ENCODE measurements at places on chromosomes 16 and 17.

DNA sequence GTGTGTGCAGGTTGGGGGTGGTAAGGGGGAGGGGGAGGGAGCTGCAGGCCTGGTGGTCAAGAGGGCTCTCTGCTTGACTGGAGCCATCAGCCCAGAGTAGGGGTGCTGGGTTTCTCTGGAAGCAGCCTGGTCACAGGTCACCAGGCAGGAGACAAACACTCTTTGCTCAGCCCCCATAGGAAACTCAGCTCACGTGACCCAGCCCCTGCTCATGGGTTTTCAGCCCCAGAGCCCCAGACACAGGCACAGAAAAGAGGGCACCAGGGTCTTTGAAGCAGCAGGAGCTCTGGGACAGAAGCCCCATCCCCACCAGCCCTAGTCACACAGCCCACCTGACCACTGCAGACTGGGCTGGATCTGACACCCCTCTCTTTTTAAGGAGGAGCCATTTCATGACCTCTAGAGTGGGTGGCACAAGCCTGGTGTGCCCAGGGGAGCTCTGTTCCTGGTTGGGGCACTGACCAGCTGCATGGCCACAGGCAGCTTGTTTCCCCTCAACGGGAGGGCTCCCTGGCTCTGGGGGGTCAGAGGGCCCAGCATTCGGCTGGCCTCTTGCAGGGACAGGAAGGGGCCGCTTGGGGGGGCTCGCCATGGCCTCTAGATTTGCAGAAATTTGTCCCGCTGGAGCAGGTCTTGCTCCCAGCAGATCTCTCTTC, 13.8 kb upstream of the CD79B start:
- no peak for DNase-seq

GRCh38 chr16:58471209-58471975, 28.6 kb upstream of the NDRG4 start:
- DNase-seq: no peak

DNA sequence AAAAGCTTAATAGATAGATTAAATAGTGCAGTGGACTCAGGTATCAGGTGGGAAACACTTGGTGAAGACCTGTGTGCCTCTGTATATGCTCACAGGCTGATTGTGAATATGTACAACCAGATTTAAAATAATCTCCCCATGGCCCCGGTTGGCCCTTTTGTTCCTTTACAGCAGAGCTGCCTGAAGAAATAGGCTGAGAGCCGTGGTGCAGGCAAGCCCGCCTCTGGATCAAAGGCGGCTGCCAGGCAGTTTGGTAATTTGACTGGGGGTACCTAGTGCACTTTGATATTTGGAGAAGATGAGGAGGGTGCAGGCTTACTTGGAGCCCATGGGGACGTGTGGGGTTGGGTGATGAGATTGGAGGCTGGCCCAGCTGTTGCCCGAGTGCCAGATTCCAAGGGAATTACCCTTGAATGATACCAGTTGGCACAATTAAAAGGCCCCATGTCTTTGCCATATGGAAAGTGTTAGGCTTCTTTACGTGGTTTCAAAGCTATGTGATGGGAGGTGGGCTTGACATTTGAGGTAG, 5.0 kb downstream of the NKD1 start:
- DNase-seq: no peak

GRCh38 chr17:39939588-39940419, 12.3 kb downstream of the LRRC3C start:
- DNase-seq: no peak

GRCh38 chr17:30377574-30378240, 1.0 kb upstream of the CPD start:
- DNase-seq: no peak

- DNase-seq: no peak
Observed at GRCh38 chr16:70250748-70251628, 752 bp downstream of the EXOSC6 start.

DNA sequence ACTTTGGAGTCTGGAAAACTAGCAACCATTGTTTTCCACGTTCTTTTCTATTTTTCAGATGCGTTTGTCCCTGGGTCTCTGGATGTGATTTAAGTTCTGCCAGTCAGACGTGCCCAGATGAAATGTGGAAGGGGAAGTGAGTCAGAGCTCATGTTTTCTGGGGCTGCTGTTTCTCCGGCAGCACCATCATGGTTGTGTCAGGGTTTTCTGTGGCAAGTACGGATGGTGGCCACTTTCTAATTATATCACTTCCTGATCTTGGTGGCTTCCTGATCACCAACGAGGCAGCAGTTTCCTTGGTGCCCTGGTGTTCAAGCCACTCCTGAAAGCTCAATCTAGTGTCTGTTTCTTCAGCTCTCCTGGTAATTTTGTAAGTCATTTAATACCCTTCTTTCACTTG, 31.4 kb upstream of the PMFBP1 start:
- no peak for DNase-seq

- no peak for DNase-seq
Observed at GRCh38 chr17:62794666-62794971, 13.5 kb downstream of the MARCHF10 start.

- peak; percentile 23 for DNase-seq
Observed at GRCh38 chr16:73949574-73950320, 346.9 kb upstream of the PSMD7 start.

DNA sequence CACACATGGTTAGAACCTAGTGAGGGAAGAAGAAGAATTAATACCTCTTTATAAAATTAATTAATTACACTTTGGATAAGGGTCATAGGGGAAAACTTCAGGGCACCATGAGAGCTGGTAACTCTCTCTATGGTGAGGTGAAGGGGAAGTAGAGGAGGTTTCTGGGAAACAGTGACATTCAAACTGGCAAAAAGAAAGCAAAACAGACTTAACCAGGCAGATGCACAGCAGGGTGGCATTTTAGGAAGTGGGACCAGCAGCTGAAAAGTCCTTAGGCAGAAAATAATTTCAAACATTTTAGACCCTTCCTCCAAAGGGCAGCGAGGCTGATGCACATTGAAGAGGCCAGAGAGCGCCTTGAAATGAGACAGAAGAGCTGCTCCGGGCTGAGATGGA, 157.8 kb downstream of the CDH13 start:
- DNase-seq: no peak

DNA sequence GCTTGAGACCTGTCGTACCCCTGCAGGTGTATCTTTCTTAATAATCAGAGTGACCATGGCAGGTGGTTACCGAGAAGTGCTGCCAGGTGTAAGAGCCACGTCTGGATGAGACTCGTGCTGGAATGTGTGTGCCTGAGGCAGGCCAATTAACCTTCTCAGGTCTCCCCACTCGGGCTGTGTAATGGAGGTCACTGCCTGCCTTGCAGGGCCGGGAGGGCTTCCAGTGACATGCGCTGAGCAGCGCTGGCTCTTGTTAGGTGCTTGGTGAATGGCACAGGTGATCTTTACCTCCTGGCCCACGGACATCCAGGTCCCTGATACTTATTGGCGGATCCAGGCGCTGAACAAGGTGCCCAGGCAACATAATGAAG, 4.6 kb upstream of the GSE1 start:
- DNase-seq: no peak

DNA sequence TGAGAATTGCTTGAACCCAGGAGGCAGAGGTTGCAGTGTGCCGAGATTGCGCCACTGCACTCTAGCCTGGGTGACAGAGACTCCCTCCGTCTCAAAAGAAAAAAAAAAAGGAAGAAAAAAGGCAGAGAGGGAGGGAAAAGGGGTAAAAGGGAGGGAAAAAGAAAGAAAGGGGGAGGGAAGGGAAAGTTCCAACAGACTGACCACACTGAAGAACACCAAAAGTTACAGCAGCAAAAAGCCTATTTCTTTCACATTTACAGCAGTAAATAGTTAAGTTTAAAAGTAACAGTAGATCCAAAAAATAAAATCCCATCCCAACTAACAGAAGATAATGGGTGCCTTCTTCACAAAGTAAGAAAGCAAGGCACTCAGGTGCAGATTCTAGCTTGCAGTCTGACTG, 36.9 kb upstream of the C17orf78 start:
- DNase-seq: no peak

DNA sequence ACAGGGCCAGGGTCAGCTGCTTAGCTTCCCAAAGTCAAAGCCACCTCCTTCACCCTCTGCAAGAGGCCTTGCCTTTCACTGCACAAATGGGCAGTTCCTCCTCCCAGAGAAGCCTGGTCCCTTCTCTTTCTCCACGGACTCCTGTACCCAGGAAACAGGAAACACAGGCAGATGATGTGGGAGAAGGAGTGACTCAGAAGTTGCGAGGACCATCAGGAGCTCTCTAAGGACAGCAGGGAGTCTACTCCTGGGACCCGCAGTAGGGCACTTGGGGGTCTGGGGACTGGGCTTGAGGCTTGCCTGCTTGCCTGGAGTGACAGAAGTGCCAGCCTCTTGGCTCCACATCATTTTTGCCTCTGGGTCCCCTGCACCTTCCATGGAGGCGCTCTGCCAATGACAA, 47.4 kb upstream of the KSR1 start:
- DNase-seq: no peak

DNA sequence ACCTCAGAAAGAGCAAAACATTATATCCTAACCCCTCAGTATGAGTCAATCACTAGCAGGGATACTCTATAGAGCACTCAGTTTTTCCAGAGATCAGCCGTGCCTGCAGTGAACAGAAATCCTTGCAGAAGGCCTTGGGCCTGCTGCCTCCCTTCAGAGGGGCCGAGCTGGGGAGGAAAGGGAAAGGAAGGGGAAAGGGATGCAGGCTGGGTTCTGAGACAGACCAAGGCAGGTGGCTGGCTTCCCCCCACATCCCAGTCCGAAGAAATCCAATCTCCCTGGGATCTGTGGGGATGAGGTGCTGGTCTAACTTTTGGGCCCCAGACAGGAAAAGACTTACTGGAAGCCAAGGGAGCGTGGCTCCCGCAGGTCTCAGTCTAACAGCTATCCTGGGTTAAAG, 25.3 kb downstream of the SRL start:
- no peak for DNase-seq

Measured in smooth muscle cell of the brain vasculature (primary cell).